ENCODE measurements at places on chromosomes 5 and 9.

GRCh38 chr9:76390656-76391055 is 3.6 kb downstream of the RFK start:
- no peak for DNase-seq

- DNase-seq = no peak
Measured at GRCh38 chr5:150215979-150216944, 26.4 kb downstream of the SLC6A7 start.

DNA sequence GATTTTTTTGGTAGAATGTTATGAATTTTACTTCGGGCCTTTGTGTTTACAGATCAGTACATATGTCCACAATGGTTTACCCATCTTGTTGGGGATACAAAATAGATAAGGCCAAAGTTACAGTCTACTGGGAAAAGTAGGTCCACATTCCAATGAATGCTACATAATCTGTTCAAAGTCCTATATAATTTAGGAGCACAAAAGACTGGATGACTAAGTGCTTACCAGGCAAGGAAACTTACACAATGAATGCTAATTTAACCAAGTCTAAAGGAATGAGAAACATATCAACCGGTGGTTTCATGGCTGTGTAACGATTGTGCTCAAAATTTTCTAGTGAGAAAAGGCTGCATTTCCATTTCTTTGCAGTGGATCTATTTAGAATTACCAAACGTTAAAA is 97.4 kb upstream of the TRPM3 start:
- DNase-seq = no peak

GRCh38 chr5:50856401-50857119 is 190.1 kb downstream of the PARP8 start:
- DNase-seq = no peak

DNA sequence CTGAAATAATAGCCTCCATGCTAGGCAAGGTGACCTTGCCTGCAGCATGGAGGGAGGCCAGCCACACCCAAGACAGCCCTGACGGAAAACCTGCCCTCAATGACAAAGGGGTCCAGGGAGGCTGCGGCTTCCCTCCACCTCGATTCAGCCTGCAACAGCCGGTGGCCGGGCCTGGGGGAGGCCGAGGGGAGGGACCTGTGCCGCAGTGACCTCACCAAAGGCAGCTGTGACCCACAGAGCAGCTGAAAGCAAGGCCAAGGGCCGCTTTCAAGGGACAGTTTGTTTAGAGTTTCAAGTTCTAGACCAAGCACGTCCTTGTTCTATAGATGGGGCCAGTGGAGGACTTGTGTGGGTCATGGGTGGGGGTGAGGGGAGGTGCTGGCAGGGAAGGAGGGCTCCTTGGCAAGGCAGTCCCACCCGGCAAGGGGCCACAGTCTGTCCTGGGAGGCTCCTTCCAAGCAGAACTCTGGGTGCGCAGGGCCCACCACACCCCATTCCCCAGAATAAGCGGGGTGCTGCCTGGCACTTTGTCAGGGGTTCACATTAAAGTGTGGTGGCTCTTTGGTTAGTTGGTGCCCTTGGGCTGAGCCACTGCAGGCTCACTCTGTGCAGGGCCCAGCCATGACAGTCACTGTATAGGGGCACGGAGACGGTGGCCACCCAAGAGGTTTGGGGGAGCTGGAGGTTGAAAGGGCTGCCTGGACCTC is 226.5 kb downstream of the FANCC start:
- DNase-seq = no peak

GRCh38 chr5:44862808-44863207 is 54.1 kb downstream of the MRPS30 start:
- DNase-seq = no peak

- no peak for DNase-seq
Measured at GRCh38 chr9:137224830-137225694, at the start of gene CYSRT1. TSS of gene CYSRT1 (plus strand) at chr9:137225174. CDS start at chr9:137225622, 448 bp downstream.

- no peak for DNase-seq
Measured at GRCh38 chr9:97438666-97439065, 26.8 kb downstream of the TDRD7 start.

GRCh38 chr9:109317311-109317978 is 3.4 kb downstream of the EPB41L4B start:
- DNase-seq = no peak

DNA sequence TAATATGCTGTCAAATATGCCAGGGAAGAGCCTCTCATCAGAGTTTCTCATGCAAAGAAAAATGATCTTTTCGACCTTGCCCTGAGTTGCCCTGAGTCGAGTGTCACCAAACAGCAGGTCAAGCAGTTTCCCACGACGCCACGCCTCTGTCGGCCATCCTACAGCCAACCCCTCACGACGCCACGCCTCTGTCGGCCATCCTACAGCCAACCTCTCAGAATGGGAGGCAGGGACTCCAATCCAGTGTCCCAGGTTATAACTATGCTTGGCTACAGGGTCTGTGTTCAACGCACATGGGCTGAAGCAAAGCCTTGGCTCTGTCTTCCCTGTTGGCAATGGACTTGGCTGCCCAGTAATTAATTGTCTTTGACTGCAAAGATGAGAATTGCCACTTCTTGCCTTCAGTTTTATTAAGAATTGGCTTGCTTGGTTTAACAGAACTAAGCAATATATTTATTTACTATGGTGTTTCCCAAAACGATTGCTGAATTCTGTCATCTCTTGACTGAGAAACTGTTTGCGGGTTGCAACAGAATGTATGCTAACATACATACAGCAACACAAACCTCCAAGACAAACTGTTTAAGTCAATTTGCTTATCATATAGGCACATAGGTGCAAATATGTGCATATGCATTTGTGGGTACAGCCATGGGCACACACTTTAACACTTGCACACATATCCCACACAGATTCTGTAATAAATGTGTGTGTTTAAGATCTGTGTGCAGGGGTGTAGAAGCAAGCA is 352.9 kb downstream of the GLIS3 start:
- DNase-seq = no peak

DNA sequence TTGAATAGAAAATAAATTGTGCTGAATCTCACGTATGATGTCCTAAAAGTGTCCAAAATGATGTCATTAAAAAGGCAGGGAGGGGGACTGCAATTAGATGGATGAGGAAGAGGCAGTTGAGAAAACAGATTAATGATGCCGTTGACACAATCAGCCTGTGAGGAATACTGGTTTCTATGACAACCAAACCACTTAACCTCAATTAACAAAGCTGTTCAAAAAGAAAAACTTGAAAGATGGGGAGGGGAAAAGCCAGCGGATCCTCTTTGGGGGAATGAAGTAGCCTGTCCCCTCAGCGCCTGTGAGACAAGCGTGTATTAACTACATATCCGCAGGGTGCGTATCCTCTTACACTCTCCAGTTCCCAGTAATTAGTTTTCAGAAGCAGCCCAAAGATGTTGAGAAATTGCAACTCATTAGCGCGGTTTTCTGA is 160.7 kb downstream of the TTC39B start:
- no peak for DNase-seq

DNA sequence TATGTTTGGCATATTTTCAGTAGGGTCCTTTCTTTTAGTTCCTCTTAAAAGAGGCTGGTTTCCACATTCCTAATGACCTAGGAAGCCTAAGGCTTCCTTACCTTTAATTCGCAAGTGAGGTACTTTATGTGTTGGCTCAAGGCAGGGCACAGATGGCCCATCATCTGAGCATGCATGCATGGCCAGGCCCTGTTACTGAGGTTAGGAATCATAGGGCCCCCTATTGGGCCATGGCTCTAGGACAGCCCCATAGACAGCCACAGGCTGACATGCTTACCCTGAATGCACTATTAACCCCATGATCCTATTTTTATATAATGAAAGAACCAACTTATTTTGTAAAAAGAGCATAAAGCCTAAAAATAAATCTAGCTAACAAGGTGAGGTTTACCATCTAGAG is 271.4 kb downstream of the ELAVL2 start:
- no peak for DNase-seq

DNA sequence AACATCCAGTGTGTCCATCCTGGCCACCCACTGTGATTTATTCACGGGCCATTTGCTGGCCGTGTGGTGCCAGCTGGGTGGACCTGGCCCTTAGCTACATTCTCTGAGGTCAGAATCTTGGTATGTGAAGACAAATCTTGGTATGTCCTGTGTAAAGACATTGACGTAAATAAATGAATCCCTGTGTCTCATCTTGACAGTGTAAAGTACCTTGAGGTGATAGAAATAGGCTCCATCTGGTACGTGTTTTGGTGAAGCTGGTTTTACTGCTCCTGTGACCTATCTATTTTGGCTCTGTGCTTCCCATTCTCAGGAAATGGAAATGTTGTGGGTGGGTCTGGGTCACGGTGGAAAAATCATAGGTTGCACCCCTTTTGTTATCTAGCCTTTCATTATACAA is 245.4 kb upstream of the ANKH start:
- DNase-seq = no peak

DNA sequence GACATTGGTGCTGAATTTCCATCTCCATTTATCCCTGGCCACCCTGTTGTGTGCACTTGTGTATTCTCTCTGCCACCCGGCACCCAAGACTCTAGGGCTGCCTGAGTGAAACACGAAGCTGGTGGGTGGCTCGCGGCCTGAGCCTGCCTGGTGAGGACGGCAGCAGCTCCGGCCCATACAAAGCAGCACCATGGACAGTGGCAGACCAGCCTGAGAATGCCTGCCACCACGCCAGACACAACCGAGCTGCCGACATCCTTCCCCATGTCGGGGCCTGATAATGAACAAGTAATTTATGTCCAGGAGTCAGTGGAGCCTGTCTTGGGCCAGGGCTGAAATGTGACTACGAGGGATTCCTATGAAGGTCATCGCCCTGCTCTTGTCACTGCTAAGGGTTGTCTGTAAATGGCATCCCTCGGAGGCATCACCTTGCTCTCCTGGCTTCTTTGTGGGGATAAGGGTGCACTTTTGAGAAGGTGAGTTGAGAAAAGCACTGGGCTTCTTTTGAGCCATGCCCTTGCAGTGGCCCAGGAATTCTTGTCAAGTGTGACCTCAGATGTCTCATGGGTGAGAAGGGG is 175.7 kb downstream of the MELK start:
- peak; percentile 7 for DNase-seq

DNA sequence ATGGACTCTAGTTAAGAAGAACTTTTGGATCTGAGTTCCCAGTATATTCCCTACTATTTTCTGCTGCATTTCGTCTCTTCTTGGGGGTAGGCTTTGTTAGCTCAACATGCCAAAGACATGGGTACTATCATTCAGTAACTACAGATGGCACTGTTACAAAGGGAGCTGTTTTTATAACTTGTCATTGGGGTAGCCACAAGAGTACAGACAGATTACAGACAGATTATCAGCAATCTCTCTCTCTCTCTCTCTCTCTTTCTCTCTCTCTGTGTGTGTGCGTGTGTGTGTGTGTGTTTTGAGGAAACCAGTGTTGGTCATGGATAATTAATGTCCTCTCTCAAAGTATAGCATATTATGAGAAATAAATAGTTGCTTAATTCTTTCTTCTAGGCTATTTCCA is 116.1 kb downstream of the WDR70 start:
- no peak for DNase-seq
